NCI-H510A treated with DMSO at 0.1 percent for 48 hours (cell line): ENCODE measurements at places on chromosomes 5 and 9.

GRCh38 chr9:113695440-113695851 lies 180.7 kb upstream of the ZNF618 start:
- DNase-seq: no peak

DNA sequence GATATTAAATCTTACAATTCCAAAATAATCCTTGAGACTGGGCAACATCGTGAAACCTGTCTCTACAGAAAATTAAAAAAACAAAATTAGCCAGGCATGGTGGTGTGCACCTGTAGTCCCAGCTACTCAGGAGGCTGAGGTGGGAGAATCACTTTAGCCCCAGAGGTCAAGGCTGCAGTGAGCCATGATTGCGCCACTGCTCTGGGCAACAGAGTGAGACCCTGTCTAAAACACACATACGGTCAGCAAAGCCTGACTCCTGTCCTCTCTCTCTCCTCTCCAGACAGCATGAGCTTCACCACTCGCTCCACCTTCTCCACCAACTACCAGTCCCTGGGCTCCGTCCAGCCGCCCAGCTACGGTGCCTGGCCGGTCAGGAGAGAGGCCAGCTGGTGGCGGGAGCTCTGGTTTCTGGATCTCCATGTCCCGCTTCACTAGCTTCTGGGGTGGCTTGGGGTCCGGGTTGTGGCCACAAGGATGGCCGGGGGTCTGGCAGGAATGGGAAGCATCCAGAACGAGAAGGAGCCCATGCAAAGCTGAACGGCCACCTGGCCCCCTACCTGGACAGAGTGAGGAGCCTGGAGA lies 9.0 kb upstream of the PDCL start:
- no peak for DNase-seq

GRCh38 chr5:172144291-172144815 lies 43.7 kb downstream of the STK10 start:
- DNase-seq: no peak

- no peak for DNase-seq
Measured at GRCh38 chr5:175674731-175675346, 17.0 kb downstream of the HRH2 start.

DNA sequence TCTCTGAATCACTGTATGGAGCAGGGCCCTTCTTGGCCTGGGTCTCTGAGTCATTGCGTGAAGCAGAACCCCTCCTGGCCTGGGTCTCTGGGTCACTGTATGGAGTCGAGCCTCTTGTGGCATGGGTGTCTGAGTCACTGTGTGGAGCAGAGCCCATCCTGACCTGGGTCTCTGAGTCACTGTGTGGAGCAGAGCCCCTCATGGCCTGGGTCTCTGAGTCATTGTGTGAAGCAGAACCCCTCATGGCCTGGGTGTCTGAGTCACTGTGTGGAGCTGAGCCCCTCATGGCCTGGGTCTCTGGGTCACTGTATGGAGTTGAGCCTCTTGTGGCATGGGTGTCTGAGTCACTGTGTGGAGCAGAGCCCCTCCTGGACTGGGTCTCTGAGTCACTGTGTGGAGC lies 94.0 kb upstream of the RAPGEF1 start:
- no peak for DNase-seq

- DNase-seq: no peak
Measured at GRCh38 chr9:34615132-34615531, 3.2 kb upstream of the RPP25L start.

- DNase-seq: no peak
Measured at GRCh38 chr5:117020999-117021398, 446.4 kb upstream of the SEMA6A start.

GRCh38 chr5:55364537-55365055 lies 56.8 kb downstream of the MTREX start:
- DNase-seq: no peak

GRCh38 chr9:116247791-116248374 lies 94.3 kb downstream of the PAPPA start:
- no peak for DNase-seq

GRCh38 chr9:136572003-136572827 lies 26.4 kb upstream of the NOTCH1 start:
- no peak for DNase-seq

DNA sequence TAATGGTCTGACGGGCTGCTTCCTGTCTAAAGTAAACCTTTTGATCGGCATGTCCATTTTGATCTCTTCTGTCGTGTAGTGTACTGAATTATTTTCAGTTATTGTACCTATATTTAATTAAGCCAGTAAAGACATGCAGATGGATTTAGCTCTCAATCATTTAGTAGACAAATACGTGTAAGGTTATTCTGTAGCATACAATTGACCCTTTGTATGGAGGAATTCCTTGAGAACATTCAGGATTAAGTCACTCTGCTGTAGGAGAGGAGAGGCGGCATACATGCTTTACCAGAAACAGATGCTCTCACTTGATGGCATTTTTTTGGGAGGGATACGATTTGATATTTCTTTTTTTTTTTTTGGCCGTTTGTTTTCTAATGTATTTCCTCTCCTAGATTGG lies 141.0 kb downstream of the PBX3 start:
- peak; percentile 52 for DNase-seq

DNA sequence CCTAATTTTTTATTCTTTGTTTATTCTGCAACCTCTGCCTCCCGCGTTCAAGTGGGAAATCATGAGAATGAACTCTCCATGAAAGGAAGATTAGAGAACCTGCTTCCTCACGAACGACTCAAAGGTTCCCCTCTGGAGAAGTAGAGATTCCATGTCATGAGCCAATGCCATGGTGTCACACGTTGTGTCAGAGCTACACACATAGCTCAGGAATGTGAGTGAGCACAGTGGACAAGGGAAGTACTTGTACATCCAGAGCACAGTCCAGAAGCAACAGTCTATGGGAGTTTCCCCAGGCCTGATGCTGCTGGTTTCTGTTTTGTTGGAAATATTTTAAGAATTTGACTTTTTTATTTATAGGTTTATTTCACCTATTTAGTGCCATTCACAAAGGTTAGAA lies 26.8 kb upstream of the PPP2CA start:
- no peak for DNase-seq

- no peak for DNase-seq
Measured at GRCh38 chr5:153187503-153187902, 303.0 kb upstream of the GRIA1 start.

DNA sequence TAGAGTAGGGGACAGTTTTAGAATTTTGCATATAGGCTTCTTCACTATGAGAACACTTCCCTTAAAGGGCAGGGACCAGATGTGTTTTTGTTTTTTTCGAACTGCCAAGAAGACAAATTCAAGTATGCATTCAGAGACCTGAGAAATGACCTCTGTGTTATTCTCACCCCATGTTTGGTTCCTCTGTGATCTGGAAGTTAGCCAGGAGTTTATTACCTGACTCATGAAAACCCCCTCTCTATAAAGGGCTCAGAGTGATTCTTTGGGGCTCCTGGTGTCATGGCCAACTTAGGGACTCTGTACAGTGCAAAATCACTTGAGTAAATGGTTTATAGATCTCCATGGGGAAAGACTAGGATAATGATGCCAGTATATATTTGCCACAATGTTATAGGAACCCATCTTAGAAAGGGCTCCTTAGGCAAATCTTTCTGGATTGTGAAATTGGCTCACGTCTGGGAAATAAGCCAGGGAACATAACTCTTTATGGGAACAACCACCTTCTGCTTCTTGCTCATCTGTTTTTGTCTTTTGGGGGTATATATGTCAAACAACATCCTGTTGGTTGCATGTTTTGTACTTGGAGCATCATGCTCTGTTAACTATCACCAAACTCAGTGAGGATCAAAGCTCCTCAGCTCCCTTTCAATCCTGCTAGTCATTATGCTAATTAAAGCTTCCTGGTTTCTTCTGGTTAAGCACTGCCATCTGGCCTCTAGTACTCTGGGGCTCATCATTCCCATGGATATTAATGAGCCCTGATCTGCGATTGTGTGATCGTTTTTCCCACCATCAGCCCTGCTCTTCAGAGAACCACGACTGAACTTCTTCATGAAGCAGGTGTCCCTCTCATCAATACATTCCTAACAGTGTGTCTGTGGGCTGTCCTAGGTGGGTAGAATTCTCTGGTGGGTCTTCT lies 173.4 kb upstream of the CDH12 start:
- DNase-seq: no peak

- peak; percentile 4 for DNase-seq
Measured at GRCh38 chr5:146640285-146640896, 124.4 kb upstream of the GPR151 start.

- peak; percentile 15 for DNase-seq
Measured at GRCh38 chr9:76799473-76799872, 35.2 kb downstream of the PCA3 start.

GRCh38 chr9:83477120-83477519 lies 61.1 kb downstream of the FRMD3 start:
- DNase-seq: no peak

DNA sequence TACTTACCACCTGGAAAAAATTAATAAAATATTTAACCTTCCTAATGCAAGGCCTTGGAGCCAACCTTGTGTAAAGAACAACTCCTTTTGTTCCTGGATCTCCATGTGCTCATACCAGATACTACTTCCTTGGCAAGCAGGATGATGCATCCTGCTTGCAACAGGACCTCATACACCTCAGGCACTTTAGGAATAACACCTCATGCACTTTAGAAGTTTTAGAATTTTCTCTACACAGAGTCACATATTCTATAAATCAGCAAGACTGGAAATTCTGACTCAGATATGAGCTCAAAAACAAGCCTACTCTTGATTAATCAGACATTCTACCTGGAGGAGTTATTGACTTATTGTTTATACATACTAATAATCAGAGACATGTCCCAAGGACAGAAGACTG lies 209.6 kb upstream of the CDH10 start:
- DNase-seq: no peak

DNA sequence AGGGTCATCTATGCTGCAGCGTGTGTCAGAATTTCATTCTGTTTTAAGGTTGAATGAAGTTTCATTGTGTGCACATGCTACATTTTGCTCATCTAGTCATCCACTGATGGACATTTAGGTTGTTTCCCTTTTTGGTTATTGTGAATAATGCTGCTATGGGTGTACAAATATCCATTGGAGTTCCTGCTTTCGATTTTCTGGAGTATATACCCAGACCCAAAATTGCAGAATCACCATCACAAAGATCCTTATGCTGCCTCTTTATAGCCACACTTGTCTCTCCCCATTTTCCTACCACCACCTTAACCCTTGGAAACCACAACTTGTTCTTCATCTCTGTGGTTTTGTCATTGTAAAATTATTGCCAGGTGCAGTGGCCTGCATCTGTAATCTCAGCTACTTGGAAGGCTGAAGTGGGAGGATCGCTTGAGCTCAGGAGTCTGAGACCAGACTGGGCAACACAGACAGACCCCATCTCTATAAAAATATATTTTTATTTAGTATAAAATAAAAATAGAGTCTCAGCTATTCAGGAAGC lies 166.2 kb downstream of the HSD17B3 start:
- no peak for DNase-seq

DNA sequence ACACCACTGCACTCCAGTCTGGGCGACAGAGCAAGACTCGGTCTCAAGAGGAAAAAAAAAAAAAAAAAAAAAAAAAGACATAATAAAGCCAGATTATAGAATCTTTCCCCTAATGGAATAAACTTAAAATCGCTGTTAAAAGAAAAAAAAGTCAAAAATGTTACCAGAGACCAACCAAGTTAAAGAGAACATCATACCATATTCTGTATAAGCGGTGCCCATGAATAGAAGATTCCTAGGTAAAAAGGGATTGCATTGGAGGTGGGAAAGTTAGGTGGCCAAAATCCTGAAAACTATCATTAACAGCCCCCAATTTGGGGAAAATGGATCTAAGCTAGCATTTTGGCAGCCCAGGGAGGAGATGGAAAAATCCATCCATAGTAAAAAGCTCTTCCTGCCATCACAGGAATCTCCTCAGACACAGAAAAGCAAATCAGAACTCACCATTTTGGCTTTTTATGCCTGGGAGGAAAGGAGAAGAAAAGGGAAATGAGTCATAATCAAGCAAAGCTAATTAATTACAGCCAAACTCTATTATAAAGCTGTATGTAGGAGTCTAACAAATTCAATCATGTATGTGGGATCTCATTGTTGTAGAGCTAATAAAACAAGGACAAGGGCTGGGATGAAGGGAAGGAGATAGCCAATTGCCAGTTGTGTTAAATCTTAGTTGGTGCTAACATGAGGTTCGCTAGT lies 363.8 kb downstream of the ARL15 start:
- no peak for DNase-seq

- peak; percentile 23 for DNase-seq
Measured at GRCh38 chr9:95726756-95727155, 148.7 kb upstream of the ERCC6L2 start.

GRCh38 chr5:51383131-51384121 lies at the start of gene ISL1:
TSS of gene ISL1 (plus strand) at chr5:51383448. CDS start at chr5:51383672, 224 bp downstream.
- peak; percentile 56 for DNase-seq

DNA sequence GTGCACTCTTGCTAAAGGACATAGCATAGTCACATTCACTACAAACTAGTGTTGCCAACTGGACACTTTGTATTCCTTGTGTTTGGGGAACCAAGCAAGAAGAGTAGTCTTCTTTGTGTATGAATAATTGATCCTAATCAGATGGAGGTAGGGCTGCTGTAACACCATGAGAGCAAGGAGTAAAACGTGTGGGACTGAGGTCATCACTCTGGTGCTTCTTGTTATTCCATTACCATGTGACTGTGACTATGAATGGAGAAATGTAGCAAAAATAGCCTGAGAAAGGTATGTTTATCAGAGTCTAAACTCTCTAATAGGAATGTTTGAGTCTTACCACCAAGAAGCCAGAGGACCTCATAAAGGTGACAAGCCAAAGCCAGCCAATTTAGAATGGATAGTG lies 966.9 kb downstream of the TAF11L14 start:
- no peak for DNase-seq

DNA sequence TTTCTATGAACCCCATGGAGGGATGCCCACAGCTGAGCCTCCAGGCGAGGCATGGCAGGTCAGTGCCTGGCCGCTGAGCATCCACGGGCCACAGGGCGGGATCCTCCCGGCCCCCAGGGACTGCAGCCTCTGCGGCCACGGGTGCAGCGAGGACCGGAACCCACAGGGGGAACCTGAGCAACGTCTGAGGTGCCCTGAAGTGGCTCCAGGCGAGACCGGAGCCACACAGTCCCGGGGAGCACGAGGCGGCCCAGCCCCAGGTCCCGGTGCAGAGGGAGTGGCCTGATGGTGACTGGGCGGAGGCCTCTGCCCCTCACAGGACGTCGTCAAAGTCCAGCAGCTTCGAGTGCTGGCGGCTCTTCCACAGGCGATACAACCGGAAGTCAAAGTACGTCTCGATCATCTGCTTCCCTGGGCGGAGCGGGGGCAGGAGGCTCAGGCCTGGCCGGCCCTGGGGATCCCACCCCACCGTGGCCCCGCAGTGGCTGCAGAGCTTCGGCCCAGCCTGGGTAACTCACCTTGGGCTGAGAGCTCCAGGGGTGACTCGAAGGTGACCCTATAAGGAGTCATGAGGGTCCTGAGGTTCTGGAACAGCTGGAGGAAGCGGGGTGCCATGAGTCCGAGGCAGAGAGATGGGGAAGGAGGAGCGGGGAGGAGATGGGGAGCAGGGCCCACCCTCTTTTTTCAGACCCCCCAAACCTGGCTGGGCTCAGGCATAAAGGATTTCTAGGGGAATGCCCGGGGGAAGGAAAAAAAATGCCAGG lies 8.1 kb upstream of the ENTPD8 start:
- no peak for DNase-seq

GRCh38 chr9:124483481-124483880 lies 23.7 kb downstream of the NR5A1 start:
- no peak for DNase-seq
